ENCODE measurements at places on chromosomes 2 and 18. TPM values are rescaled to one million over a fixed set of nuclear protein-coding genes. Genes with fewer than 3 reads are reported as not detected.

DNA sequence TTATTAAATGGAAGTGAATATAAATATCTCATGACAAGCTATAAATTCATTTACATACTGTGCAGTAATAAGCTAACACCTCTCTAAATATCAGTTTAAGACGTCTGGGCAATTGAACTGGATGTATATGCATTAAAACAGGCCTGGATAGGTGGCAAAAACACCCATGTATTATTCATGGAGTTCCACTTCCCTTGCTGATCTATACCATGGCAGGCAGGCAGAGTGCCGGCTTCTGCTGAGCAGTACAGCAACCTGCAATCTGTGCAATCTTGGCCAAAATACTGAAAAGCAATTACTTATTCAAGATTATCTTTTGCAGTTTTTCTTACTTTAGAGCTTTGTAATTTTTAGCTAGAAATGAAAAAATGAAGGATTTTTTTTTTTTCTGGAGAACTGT, 112.1 kb upstream of the PIEZO2 start:
- no peak for DNase-seq

- DNase-seq, result no peak
Measured at GRCh38 chr2:96213379-96213778, 4.8 kb upstream of the STARD7 start.

DNA sequence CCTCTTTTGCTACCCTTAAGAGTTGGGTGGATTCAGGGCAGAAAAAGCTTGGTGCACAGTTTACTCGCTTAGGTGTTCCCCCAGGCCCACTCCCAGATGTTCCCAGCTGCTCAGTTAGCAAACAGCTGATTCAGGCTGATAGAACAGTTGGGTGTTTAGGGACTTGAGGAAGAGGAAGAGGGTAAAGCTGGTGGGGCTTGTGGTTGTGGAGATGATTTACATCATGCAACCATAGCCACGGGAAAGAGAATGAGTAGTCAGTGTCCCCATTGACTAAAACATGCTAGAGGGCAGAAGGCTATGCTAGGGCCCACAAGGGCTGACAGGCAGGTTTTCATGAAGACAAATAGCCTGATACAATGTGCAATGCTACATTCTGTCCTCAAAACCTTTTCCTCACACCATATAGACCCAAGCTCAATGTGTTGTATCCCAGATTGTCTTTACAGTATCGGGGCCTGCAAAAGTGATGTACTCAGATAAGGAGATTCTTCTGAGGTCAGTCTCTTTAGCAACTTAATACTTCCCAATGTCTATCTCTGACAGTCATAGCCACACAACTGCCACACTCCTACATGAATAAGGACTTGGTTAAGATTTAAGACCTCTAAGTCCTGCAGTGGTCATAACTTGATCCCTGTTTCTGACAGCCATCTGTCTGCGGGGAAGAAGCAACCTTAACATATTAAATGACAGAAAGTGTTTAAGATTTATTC, 15.6 kb downstream of the COLEC12 start:
- DNase-seq, result no peak

- no peak for DNase-seq
Measured at GRCh38 chr2:22800412-22800811, 584.6 kb upstream of the KLHL29 start.

ARHGEF4 gene
- total RNA-seq, result 35.3 TPM

DNA sequence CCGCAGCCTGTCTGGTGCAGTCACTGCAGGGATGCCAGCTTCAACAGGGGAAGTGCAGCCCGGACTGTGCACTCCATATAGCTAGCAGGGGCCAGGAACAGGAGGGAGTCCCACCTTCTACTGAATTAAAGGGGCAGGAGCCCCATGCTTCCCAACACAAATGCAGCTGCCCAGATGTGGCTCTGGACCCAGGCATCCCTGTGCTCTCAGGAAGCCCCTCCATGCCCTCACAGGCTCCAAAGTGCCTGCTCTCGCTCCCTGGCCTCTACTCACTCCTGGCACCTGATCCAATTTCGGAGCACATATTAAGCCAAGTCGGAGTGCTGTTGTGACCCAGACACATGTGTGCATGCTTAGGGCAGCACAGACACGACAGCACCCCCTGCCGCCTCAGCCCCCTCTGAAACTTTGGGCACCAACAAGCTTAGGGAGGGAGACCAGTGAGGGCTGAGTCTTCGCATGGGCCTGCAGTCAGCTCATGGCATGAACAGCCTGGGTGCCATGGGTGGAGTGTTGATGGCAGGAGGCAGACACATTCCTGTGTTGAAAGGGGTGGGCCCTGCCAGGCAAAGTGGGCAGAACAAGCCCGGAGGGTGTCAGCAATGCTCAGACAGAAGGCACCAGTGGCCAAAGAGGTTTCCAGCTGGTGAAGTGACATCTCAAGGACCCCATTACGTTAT, 83.5 kb downstream of the ZNF804A start:
- DNase-seq, result no peak

ITGB6 gene
- 0.27 TPM for total RNA-seq

DNA sequence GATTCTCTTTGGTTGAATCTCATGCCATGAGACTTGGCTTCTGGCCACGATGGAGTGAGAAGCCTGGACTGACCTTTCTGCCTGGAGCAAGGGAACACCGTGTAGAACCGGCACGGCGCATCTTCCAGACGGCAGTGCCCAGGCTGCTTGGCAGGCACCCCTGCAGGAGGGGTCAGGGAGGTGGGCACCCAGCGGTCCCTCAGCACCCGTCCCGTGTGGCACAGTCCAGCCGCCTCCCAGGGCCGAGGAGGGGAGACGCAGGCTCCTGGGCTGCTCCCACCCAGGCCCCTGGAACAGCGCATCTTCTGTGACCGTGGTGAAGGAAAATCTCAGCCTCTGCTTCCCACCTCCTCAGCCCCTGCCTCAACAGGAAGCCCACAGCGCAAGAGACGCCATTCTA, 95.7 kb downstream of the CMPK2 start:
- no peak for DNase-seq

DNA sequence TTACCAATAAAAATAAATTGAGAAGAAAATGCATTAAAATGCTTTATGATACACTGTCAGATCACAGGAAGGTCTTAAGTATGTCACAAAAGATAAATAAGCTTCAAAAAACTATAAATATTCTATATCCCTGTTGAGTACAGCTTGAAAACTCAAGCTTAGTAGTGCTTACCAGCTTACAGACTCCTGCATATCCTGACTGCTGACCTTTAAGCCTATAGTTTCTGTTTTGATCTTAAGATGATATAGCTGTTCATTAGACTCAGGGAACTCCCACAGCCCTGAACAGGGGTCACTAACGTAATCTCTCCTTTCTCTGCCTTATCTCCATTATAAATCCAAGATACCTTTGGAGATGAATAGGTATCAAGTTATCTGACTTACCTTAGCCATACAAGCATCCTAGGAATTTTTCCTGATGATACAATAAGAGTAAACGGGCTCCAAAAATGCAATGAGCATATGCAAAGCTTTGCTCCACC, 93.7 kb upstream of the RBBP8 start:
- DNase-seq, result no peak
